ENCODE measurements at places on chromosomes 2 and 18. TPM values are rescaled to one million over a fixed set of nuclear protein-coding genes. Genes with fewer than 3 reads are reported as not detected.

DNA sequence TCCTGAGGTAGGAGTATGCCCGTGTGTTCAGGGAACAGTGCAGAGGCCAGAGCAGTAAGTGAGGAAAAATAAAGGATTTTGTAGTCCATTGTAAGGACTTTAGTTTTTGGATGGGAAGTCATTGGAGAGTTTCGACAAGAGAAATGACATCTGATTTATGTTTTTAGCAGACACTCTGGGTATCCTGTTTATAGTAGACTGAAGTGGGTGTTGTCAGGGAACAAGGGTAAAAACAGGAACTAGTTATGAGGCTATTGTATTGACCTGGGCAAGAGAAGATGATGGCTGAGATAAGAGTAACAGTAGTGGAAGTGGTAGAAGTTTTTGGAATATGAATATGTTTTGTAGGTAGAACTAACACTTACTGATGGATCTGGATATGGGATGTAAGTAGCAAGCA is 59.8 kb downstream of the GTF2A1L start:
- H3K27ac ChIP-seq, result no peak overlapping the region
- DNase-seq, result no peak
- no peaks in the 10 kb centered on the region for H3K27me3 ChIP-seq
- no peaks in the 10 kb centered on the region for H3K36me3 ChIP-seq
- no peak overlapping the region for H3K4me3 ChIP-seq

DNA sequence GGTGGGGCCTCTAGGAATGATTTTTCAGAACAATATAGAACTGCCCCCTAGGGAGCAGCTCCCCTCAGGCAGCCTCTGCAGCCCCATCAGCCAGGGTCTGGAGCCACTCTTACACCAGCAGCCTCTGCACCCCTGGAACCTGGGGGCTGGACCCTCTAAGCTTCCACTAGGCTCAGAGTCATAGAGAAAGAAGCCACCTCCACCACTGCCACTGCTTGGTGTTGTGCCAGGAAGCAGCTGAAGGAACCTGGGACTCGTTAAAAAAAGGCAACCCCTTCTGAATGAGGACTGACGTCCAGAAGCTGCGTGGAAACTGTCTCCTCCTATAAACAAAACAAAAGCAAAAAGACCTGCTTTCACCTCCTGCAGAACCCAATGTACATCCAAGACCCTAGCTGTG is 98.1 kb upstream of the HS6ST1 start:
- H3K36me3 ChIP-seq, result no peaks in the 10 kb centered on the region
- no peak overlapping the region for H3K4me3 ChIP-seq
- H3K27me3 ChIP-seq, result no peaks in the 10 kb centered on the region
- no peak overlapping the region for H3K27ac ChIP-seq
- H3K4me1 ChIP-seq, result no peaks in the 10 kb centered on the region

Gene CCL20
- total RNA-seq, result not detected

DNA sequence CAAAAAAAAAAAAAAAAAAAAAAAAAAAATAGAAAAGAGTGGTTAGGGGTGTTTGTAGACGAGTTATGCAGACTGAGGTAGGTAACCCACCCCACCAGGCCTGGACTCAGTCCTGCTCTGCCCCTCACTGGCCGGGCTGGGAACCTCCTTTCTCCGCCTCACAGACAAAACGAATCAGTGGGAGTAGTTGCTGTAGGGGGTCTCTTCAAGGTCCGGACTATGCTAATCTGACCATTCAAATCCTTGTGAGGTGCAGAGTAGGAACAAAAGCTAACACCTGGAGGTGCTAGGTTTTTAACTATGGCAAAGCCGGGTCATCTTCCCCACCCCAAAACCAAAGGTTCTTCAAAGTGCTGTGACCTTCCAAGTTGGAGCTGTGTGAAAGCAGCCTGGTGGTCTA is 223.7 kb downstream of the SLC4A3 start:
- peaks cover 7% of the 10 kb centered on the region for H3K4me1 ChIP-seq
- H3K36me3 ChIP-seq, result no peaks in the 10 kb centered on the region
- H3K4me3 ChIP-seq, result no peak overlapping the region
- no peak overlapping the region for H3K27ac ChIP-seq

DNA sequence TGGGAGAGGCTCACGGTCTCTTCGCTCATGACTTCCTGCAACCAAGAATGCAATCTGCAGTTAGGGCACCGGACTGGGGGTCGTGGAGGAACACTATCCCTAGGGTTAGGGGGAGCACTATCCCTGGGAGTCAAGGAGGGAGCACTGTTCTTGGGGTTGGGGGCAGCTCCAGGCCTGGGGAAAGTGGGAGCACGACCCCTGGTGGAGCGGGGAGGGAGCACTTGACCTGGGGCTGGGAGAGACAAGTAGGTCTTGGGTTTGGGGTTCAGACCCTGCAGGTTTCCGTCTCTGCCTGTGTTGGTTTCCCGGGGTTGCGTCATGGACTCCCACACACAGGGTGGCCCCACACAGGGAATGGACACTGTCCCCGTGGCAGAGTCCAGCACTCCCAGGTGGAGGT is 133.6 kb downstream of the TPO start:
- H3K4me3 ChIP-seq, result no peak overlapping the region
- no peaks in the 10 kb centered on the region for H3K4me1 ChIP-seq
- no peaks in the 10 kb centered on the region for H3K27me3 ChIP-seq
- DNase-seq, result no peak
- no peaks in the 10 kb centered on the region for H3K36me3 ChIP-seq

- H3K27me3 ChIP-seq, result no peaks in the 10 kb centered on the region
- H3K27ac ChIP-seq, result no peak overlapping the region
- H3K36me3 ChIP-seq, result peaks cover 61% of the 10 kb centered on the region
- H3K4me1 ChIP-seq, result no peaks in the 10 kb centered on the region
- H3K4me3 ChIP-seq, result no peak overlapping the region
Measured at GRCh38 chr2:144414324-144414845, 105.5 kb downstream of the ZEB2 start.
